GM19239 (cell line): ENCODE measurements at places on chromosomes 13 and 19.

GRCh38 chr13:110826101-110826500 lies 88.8 kb downstream of the ANKRD10 start:
- DNase-seq: no peak

DNA sequence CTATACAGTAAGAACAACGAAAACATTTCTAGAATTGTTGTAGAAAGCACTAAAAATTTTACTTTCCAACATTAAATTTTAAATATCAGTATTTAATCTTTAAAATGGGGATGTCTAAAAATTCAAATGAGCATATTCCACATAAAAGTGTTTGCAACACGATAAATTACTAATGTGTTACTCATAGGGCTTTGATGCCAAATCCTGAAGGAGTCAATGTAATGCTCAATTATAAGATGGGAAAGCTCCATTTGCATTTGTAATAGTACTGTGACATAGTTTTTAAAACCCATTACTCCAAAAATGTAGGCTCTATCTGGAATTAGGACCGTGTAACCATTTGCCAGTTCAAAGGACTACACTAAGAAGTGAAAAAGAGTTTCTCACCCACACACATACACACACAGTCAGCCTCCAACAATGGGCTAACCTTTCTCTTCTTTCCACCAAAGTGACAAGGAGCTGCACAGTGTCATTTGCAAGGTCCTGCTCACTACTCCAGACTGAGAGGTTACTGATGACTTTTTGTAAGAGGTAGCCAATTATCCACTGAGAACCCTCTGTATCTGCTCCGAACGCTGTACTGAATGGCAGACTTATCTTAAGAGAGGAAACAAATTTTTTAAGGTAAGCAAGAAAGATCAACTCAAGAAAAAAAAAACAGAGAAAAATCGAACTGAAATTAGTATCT lies 26.1 kb upstream of the EEF1AKMT1 start:
- no peak for DNase-seq

GRCh38 chr19:3275583-3276340 lies 51.3 kb downstream of the CELF5 start:
- DNase-seq: peak; percentile 88

DNA sequence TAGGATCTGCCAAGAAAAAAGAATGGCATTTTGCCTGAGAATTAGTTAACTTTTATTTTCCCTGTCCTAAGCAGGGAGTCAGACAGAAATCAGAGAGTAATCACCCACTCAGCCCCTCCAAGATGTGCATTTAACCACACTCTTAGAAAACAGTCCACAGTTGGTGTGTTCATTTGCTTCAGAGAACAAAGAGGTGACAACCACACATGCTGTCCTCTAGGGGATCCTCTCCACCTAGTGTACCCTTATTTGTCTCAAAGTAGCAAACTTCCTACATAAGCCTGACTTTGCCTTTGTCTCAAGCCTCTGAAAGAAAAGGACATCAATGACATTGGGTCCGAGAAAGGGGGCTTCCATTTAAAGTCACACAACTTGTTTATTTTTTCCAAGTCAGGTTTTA lies 107.0 kb upstream of the RFC3 start:
- no peak for DNase-seq

- DNase-seq: no peak
These were observed 330.7 kb downstream of the PCDH20 start for GRCh38 chr13:61084988-61085387.

DNA sequence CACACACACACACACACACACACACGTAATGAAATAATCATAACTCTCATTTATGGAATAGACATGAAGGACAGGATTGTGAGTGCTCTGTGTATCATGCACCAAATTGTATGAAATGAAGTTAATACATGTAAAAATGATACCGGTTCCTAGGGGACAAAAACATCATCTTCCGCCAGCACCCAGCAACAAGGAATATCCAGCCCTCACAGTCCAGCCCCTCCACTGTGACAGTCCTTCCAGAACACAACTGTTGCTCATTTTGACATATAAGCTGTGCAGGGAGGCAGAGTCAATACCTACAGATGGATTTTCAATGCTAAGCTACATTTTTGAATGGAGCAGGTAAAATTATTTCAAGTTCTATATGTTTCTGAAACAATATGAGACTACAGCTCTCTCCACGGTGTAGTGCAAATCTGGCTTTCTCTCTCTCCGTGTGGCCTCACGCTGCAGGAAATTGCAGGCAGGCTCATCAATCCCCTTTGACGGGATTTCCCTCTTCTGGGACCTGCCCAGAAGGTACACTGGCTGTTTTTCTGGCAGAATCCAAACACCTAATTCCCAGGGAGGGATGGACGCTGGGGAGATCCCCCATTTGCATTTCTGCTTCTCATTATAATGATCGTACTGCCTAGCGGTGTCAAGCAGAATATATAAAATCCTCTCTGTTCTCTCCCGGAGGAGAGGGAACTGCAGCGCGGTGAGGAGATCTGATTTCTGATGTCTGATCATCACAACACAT lies 494.0 kb downstream of the LIG4 start:
- no peak for DNase-seq

DNA sequence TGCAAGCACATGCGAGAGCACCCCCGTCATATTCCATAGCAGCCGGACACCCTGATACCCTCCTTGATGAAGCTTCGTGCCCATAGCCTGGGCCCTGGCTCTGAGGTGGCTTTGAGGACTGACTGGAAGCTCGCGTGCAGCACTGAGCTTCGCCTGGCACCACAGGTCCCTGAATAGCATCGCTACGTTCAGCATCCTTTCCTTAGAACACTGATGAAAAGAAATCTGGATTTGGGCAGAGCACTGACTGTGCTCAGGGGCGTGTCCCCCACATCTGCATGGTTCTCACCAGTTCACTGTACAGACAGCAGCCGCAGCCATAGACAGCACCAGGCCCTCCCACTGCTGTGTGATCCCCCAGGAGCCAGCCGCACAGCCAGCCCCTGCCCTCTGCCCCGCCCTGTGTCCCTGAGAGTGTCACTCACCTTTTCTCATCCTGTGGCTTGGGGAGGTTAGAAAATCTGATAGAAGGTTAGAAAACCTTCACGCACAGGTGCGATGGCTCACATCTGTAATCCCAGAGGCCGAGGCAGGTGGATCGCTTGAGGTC lies 49.3 kb upstream of the SPACA7 start:
- no peak for DNase-seq

DNA sequence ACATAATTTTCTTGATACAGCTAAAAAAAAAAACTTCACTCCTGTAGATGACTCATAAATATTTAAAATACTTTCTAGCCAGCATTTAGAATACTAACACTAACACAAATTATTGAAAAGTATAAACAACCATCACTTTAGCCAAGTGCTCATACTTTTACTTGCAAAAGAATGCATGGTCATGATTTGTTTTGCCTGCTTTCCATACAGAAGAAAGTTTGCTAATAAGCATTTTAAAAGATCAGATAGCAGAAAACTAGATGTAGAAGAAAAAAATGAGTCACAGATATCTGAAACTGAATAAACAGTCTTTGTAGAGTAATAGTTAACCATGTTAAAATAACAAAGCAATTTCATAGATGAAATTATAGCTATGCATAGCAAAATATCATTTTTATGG lies 2280.4 kb upstream of the PCDH20 start:
- no peak for DNase-seq

DNA sequence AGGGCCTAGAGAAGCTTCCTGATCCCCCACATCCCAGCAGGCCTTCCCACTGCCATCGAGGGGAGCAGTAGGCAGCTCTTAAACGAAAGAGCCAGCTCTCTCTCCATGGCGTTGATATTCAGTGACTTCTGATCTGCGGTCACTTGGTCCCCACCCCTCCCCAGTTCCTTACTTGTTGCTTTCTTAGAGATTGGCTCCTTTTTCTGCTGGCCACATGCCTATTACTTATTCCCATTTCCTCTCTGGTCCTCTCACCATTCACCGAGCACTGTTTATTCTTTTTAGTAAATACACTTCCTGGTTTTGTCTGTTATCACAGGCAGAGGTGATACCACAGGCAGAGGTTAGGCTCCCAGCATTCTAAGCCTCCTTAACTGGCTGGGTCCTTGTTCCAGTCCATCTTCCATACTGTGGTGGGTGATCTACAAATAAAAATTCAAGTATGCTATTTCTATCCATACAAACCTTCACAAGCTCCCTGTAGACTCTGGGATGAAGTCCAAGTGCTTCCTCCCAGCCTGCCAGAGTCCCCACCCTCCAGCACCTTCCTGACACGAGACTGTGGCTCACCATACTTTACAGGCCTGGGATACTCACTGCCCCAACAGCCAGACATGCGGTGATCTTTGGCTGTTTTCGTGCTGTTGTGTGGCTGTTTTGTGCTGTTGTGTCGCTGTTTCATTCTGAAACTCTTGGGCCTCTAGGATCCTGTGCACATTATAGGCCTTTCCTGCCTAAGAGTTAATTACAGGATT lies 315.9 kb downstream of the ATP8A2 start:
- DNase-seq: no peak

GRCh38 chr19:17687857-17688784 lies at the start of gene UNC13A:
Gene UNC13A, minus strand, starts transcription at chr19:17688354. Its CDS starts 155 bp downstream, at chr19:17688199.
- no peak for DNase-seq

DNA sequence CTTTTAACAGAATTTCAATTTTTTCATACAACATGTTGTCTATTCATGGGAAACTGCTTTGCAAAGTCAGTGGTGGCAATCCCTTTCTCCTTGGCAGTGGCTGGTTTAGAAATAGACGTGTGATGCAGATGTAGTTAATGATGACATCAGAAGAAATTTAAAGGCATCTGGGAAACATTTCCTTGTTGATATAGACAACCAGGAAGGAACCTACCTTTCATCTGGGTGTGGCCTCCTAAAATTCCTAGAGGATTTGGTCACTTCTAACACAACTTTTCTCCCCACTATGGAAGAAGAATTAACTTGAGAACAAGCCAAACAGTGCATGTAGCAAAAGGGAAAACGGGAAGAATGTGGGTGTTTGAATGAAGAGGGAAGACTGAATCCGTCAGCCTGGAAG lies 102.8 kb downstream of the EFNB2 start:
- no peak for DNase-seq

DNA sequence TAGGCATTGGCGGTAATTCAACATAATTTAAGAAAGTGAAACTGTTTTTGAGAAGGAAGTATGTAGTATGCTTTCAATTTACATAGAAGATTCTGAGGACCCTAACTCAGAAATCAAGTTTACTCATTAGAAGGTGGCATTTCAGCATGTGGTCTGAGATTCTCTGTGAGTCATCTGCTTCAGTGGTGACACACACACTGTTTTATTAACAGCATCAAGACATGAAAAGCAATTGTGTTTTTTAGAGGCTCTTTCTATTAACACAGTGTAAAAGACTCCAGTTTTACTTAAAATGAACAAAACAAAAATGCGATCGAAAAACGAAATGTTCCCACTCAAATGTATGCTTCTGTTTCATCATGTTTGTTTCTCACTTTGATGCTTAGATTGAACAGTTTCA lies 802.1 kb upstream of the SLITRK6 start:
- no peak for DNase-seq
